ENCODE measurements at places on chromosomes 16 and 17.
A peak's percentile ranks its signal among the peaks of the same experiment; 100 is the strongest.

DNA sequence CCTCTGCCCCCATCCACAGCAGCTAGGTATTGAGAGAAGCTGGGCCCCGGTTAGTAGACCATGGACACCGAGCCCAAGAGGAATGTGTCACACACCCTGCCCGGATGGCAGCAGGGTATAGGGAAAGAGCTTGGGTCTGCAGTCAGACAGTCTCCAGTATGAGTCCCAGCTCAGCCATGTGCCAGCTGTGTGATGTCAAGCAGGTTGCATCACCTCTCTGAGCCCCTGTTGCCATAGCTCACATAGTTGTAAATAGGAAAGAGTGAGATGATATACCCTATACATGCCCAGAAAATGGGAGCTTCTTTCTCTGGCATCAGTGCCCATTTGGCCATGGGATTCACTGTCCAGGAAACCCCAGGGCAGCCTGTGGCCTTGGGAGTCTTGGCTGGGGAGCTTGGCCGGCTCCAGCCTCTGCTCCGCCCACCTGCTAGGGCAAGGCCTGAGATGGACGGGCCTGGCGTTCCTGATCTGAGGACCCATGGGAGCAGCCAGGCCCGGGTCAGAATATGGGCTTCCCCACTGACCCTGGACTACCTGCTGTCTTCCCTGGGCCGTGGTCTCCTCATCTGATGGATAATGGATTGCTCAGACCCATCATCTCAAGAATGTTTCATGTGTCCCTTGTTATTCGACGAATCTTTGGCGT is 13.2 kb downstream of the CD300LG start:
- no peak for DNase-seq

GRCh38 chr16:85457366-85457765 is 155.8 kb upstream of the GSE1 start:
- DNase-seq, result no peak

DNA sequence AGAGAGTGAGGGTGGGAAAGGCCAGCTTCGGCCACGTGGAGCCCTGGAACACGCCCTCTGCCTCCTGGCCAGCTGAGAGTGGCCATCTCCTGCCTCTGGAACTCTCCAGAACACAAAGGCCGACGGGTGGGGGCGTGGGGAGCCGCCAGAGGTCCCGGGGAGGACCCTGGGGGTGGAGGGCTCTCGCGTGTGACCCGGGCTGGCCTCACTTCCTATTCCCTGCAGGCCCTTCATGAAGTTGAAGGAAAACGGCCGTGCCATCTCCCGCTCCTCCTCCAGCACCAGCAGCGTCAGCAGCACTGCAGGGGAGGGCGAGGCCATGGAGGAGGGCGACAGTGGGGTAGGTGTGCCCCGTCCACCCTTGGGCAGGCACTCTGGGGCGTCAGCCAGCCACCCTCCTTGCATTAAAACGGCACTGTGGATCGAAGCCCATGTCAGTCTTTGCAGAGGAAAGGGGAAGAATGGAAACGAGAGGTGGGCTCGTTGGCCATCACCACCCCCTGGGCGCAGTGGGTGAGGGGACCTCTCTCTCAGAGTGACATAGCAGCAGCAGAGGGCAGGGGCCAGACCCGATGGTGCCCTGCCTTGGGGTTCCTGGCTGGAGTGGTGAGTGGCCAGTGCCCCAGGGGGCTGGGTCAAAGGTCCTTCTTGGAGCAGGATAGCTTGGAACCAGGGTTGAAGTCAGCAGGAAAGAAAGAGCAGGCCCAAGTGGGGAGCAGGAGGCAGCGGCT is 37.1 kb downstream of the OR1D5 start:
- no peak for DNase-seq

GRCh38 chr17:49460401-49460800 is 34.7 kb upstream of the NGFR start:
- no peak for DNase-seq

DNA sequence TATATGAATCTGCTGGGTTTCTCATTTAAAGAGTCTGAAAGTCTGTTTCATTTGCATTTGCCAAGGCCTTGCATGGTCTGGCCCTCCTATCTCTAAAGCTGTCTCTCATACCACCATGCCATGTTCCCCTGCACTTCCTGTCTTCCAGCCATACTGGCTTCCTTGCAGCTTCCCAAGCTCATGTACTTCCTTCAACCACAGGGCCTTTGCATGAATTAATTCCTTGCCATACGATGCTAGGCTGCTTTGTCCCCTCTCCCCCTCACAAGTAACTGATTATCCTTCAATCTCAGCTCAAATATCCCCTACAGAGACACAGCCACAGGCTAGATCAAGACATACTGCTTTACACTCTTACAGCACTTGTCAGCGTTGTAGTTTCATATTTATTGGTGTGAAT is 5.8 kb downstream of the CRYM start:
- DNase-seq, result no peak

DNA sequence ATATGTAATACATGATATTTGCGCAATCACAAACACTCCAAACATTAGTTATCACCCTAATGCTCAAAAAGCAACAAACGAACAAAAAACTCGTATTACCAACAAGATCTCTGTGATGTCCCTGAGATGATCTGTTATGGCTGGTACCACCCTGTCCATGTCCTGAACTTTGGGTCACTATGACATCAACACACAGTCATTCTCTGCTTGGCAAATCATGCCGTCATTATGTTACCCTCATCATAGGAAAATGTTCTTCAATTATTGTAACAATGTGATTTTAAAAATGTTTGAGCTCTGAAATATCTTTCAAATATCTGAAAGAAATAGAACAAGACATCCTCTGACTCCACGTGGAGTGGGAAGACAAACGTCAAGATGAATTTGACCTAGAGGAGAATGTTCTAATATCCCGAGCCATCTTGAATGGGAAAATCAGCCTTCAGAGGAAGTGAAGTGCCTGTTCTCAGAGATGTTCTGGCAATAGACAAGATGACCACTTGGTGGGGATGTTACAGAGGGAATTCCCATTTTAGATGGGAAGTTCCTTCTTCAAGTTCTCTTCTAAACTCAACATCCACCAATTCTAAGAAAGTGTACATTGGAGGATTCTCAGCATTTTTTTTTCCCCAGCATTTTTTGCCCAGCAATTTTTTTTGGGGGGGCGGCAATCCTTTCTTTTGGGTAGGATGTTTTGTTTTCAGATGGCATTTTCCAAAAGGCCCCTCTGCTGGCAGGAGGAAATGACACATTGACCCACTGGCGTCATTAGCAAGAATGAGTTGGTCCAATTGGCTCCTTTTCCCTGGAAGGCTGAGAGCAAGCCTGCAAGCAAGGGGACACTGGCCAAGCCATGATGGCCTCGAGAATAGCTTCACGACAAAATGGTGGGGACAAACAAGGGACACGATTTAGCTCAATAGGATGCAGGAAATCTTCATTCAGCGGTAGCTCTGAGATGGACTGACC is 3.7 kb upstream of the HSD17B2 start:
- peak; percentile 50 for DNase-seq

GRCh38 chr16:79278506-79278905 is 322.0 kb downstream of the MAF start:
- DNase-seq, result no peak

GRCh38 chr17:42018988-42019387 is 902 bp upstream of the NKIRAS2 start:
- DNase-seq, result no peak

- peak; percentile 75 for DNase-seq
Measured at GRCh38 chr17:81487487-81488275, 24.9 kb downstream of the ACTG1 start.
